ENCODE measurements at places on chromosomes 5 and 9.
A peak's percentile ranks its signal among the peaks of the same experiment; 100 is the strongest.

GRCh38 chr5:57219386-57219785, 45.5 kb downstream of the GPBP1 start:
- DNase-seq, result no peak

- no peak for DNase-seq
These were observed 282.3 kb downstream of the TMEM167A start for GRCh38 chr5:82794876-82795275.

DNA sequence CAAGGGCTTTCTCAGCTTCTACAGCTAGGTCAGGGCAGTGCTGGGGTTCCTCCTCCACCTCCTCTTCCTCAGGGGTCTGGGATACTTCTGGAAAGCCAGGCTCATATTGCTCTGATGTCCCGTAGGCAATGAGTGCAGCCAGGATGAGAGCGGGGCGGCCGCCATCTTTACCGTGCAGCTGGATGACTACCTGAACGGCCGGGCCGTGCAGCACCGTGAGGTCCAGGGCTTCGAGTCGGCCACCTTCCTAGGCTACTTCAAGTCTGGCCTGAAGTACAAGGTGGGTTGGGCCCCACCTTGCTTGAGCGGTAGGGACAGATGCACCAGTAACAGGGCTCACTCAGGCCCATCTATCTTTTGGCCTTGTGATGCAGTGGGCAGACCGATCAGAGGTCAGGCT, 34.8 kb downstream of the GSN start:
- no peak for DNase-seq

- DNase-seq, result no peak
These were observed 21.0 kb upstream of the CDK7 start for GRCh38 chr5:69213513-69214215.

- DNase-seq, result peak; percentile 58
These were observed at the start of gene ZNF462 for GRCh38 chr9:106862821-106863720. Gene ZNF462 (plus strand): TSS chr9:106863166. CDS start chr9:106923384, 60,218 bp downstream.

DNA sequence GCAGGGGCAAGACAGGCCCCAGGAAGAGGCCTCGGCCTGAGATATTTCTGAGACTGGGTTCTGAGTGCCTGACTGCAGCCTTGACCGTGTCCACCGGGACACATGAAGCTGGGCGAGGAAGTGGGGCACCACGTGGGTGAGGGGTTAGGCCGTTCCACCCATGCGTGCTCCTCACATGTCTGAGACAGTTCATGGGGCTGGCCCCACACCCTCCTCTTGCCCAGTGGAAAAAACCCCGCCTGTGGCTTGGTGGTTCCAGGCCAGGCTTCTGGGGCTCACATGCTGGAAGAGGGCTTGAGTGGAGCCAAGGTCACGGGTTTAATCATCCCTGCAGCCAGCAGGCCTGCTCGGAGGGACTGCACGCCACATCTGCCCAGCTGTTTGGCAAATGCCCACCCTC, 11.4 kb downstream of the HMCN2 start:
- DNase-seq, result no peak

DNA sequence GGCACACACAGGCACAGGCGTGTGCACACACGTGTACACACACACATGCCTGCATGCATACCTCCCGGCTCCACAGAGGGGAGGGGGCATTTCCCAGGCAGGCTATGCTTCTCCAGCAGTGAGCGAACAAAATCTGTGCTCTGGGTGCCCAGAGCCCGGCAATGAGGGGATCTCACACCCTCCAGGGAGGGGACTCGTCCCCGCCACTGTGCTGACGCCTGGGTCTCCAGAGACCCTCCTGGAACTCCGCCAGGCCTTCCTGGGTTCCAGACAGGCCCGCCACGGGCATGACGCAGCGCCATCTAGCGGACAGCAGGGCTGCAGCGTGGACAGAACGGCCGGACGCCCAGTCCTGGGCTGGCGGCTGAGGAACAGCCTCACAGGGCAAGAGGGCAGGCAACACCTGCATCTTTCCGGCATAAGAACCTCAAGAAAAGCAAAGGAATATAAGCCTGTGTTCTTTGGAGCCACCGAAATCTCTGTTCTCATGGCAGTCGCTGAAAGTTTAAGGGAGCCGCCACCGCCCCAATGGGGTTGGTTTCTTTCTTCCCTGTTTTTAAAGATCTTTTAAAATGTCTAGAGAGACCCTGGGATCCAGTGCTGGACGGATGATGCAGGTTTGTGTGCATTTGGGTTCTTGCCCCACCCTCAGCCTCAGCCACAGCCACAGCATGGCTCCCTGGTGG, 135.6 kb upstream of the PPP1R26 start:
- DNase-seq, result peak; percentile 66

DNA sequence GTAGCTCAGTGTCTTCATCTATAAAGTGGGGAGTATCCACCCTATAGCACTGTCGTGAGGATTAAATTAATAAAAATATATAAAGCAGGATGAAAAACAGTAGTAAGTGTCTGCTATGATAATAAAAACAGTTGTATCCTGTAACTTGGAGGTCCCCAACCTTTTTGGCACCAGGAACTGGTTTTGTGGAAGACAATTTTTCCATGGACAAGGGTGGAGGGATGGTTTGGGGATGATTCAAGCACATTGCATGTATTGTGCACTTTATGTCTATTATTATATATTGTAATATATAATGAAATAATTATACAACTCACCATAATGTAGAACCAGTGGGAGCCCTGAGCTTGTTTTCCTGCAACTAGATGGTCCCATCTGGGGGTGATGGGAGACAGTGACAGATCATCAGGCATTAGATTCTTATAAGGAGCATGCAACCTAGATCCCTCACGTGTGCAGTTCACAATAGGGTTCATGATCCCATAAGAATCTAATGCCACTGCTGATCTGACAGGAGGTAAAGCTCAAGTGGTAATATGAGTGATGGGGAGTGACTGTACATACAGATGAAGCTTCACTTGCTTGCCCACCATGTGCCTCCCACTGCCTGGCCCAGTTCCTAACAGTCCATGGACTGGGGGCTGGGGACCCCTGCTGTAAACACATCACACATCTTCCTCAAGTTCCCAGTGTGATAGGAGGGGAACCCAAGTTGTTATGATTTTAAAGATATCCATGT, 177.4 kb upstream of the DAPK1 start:
- DNase-seq, result no peak

GRCh38 chr9:87630846-87631245, 95.1 kb upstream of the CTSL start:
- DNase-seq, result no peak

DNA sequence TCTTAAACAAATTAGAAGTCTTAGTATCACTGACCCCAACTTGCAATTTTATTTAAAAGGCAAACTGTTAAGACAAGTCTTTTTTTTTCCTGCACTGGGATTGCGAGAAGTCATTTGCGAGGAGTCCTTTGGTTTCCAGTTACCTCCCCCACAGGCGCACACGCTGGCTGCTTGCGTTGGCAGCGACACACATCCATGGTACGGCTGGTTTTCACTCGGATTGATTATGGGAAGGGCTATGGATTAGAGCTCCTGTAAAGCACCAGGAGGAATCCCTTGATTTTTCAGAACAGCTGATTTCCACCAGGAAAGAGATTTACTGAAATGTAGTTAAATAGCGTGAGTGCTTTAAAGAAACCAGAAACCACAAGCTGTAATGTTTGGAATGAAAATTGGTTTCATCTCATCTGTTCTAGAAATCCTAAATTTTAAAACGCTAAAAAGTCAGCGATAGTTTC, 737 bp downstream of the SLC1A3 start:
- DNase-seq, result no peak

GRCh38 chr5:107578051-107578635, 92.6 kb downstream of the EFNA5 start:
- DNase-seq, result no peak

GRCh38 chr9:110213413-110214044, 5.6 kb upstream of the C9orf152 start:
- DNase-seq, result no peak

GRCh38 chr9:68844157-68844556, 139.1 kb downstream of the PIP5K1B start:
- DNase-seq, result no peak
